ENCODE measurements at places on chromosomes 1 and 21.

- DNase-seq: no peak
These were observed 5.9 kb upstream of the MROH9 start for GRCh38 chr1:170929412-170929834.

GRCh38 chr1:104018922-104019674, 269.4 kb downstream of the AMY1C start:
- no peak for DNase-seq

DNA sequence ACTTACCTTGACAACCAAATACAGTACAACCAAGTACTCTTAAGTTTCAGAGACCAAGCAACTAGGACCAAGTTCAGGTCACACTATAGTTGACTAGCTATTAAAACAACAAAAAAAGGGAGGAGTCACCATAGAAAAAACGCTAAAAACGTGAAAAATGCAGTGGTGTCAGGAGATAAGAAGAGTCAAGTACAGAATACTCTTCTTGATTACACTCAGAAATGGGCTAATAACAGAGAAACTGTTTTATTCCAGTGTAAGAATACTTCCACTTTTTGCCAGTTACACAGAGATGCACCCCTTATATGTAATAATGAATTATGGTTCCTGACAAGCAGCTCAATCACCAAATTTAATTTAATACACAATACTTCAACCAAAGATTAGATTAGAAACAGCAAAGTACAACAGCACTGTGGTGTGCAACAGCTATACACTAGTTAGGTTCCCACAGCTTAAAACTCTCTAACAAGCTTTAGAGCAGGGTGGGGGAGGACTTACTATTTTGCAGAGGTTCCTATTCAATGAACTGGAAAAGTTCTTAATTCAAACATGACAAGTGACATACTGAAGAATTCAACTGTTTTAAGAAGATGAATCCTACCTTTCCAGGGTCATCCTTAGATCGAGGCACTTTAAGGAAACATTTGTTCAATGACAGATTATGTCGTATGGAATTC, 70.4 kb downstream of the FOXJ3 start:
- no peak for DNase-seq

DNA sequence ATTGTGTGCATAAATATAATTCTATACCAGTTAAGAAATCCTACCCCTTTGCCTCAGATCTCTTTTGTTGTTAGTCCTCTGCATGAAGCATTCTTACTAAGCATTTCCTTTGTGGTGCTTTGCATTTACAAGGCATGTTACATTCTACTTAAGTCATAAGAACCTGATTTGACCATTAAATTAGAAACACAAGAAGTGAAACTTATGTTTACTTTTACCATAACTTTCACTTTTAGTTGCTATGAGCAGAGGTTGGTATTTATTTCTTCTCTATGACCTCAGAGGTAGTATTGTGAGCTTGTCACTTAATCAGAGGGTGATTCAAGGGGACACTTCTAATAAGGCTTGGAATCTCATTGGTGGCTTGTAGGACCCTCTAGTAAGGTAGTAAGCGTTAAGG, 9.0 kb downstream of the FAM20B start:
- no peak for DNase-seq

GRCh38 chr1:70503358-70503757, 92.3 kb downstream of the CTH start:
- DNase-seq: no peak

GRCh38 chr1:58855274-58856165, 71.7 kb upstream of the JUN start:
- no peak for DNase-seq

DNA sequence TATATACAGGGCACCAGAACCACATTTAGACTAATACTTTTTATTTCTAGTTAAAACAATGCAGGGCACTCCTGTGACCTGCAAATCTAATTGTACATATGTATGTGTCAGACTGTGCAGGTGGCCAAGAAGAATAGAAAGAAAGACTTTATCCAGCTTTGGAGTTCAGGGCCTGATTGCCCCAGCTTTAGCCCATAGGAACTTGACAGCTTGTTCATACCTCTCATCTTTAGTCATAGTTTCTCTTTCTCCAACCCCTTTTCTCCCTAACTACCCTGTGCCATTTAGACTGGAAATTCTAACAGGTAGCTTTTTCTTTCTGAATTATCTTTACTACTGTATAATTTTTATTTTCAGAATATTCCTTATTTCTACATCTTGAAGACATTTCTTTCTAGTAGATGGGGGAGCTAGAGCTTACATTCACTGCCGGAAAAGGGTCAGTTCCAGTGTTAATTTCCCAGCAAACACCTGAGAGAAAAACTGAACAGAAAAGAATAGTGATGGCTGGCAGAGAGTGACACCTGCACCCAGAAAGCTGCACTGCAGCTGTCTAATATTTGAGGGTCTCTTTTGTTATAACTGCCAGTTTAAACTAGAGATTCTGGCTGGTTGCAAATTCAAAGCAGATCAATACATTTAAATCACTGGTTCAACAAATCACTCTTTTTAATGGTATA, 8.4 kb downstream of the YBX1 start:
- no peak for DNase-seq

DNA sequence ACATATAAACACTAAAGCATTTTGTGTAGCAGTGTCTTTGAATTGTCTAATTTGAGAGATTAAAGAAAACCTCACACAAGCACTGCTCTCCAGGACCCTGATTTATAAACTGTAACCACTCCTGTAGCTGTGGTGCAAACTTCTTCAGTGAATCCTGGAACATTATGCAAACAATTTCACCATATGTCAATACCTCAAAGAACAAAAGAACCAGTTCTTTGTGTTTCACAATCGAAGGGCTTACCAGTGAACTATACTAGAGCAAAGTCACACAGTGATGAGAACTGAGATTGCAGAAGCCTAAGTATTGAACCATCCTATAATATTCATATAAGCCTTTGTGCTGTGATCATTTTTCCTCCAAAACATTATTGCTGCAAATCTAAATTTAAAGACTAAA, 21.5 kb downstream of the DPH5 start:
- no peak for DNase-seq

DNA sequence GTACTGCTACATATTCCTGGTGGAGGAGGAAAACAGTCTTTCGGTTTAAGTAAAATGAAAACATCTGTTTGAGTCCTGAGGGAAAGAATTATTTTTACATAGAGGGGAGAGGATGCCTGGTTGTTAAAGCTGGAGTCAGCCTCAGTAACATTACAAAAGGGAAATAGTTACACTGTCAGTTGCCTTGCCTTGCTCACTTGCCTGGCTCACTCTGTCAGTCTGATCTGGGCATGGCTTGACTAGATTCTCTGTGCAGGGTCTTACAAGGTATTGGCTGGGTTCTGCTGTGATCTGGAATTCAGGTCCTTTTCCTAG, 8.4 kb upstream of the UBE2U start:
- no peak for DNase-seq

DNA sequence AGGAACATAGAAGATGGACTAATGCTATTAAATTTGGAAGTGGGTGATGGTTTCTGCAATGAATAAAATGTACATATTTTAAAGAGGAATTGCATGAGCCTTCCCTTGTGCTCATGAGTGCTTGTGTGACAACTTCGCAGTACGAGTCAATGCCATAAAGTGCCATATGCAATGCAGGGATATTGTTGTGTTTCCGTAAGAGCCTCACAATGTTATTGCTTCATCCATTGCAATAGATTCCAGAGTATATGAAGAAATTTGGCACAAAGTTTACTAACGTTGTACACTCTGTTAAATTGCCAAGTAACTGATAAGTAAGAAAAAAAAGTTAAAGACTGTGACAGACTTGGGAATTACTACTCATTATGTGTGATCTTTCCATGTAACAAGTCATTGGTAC, 22.3 kb downstream of the BTG3 start:
- no peak for DNase-seq

DNA sequence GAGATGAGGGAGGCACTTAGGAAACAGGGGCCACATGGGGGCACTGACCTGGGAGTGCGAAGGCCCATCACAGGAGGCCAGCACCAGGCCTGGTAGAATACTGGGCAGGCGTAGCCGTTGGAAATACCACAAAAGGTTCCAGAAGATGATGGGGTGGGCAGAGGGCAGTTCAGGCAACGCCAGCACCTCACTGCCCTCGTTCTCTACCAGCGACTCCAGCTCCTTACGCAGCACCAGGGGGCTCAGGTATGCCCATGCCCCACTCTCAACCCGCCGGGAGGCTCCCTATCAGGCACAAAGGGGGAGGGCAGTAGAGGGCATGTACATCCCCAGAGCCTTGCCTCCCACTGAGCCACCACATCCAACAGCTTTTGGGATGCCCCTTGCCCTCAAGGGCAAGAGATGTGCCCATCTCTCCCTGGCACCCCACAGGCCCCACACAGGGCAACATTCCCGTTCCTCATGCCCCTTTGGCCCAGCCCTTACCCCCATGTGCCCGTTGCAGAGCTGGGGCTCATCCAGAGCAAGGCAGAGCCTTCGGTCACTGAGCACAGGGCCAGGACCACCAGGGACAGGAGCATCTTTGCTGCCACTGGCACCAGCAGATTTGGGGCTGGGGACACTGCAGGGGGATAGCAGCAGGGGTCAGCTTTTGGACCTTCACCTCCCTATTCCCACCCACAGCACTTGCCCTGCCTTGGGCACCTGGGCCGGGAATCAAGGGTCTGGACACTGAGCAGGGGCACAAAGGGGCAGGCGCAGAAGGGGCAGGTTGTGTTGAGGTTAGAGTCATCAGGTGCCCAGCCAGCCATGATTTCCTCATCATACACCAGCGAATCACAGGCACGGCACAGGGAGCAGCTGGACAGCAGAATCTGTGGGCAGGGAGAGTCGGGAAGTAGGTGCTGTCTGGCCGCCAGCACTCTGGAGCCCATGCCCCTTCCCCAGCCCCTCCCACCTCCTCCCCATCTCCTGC, 9.7 kb upstream of the GATAD2B start:
- DNase-seq: no peak

- DNase-seq: no peak
These were observed 55.9 kb upstream of the RCC1 start for GRCh38 chr1:28449904-28450303.

DNA sequence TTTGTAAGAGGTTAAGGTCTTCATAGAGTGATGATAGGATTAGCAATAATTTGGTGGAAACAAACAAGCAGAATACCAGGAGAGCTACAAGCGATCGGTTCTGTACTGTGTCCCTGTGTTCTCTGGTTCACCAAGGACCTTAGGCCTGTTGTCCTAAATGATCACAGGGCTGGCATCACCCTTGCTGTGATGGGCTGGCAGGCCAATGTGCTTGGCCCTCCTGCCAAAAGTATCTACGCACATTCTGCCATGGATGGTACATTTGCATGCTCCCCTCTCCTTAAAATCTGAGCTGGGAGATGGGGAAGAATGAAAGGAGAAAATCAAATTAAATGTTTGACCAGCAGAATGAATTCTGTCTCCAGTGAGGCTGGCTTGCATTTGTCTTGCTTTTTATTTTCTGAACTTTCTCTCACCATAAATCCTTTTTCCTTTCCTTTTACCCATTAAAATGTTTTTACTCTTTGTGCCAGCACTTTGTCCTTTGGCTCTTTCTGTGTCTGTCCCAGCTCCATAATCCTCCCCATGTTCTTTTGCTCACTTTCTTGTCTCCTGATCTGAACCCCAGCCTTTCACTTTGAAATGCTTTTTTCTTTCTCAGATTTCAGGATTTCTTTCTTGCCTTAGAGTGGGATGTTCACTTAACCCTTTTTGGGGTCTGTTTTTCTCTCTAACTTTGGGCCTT, 51.7 kb downstream of the PBX1 start:
- no peak for DNase-seq

DNA sequence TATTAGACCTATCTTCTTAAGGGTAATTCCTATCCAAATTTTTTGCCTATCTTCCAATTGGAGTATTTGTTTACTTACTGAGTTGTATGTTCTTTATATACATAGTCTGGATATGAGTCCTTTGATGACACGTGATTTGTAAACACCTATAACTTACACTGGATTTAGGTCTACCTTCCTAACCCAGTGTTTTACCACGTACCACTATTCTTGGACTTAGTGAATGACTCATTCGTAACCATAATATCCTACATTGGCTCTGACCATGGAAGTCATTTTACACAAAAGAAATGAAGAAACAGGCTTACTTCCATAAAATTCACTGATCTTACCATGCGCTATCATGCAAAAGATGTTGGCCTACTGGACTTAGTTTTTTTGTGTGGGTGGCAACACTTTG, 23.9 kb upstream of the ZZZ3 start:
- no peak for DNase-seq

- DNase-seq: no peak
These were observed at the start of gene SELENBP1 for GRCh38 chr1:151372058-151372934. SELENBP1 (minus strand) TSS chr1:151372705; CDS start chr1:151372641, 64 bp downstream.

DNA sequence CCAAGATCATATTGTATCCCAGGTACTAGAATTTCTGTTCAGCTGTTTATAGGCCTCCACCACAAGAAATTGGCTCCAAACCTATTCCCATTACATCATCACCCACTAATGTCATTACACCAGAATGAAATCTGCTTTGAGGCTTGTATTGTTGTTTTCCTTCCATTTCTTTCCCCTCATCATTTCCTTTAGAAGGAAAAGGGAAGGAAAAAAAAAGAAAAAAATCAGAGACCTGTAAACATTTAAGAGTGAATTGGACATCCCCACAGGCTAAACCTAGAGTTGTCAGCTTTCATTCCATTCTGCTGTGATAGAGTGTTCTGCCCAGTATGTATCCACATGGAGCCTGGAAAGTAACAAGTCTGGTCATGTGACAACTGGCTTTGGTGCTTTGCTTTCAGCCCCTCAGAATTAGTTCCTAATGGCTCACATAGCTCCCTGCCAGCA, 44.6 kb downstream of the NFYC start:
- DNase-seq: no peak

GRCh38 chr1:240854367-240854766, 242.4 kb upstream of the GREM2 start:
- no peak for DNase-seq

DNA sequence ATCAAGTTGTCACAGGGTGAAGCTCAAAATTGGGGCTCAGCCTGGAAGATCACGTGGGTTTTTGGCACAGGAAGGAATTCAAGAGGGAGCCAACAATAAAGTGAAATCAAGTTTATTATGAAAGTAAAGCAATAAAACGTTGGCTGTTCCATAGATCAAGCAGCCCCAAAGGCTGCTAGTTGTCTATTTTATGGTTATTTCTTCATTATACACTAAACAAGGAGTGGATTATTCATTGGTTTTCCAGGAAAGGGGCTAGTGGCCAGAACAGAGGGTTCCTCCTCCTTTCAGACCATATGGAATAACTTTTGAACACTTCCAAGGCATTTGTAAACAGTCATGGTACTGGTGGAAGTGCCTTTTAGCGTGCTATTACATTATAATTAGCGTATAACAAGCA, 723.5 kb upstream of the ADAMTS5 start:
- no peak for DNase-seq

DNA sequence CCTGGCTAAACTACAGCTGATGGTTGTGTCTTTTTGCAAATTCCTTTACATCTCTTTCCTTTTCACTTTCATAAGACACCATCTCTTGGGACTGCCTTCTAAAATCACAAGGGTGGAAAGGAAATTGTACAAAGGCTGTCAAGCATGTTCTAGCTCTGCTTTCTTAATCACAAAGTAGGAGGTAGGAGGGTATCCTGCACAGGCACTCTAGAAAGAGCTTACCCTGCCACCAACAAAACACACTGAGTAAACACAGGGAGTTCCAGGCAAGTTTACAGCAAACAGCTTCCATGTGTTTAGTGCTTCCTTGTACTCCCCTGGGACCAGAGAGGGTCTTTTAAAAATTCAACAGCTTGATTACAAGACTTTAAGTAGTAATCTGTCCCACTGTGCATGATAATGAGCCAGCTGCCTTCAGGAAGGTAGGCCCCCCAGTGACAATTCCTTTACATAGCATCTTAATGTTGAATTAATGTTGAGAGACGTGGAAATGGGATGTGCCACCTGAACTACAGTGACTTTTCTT, 2.4 kb downstream of the PLPP3 start:
- DNase-seq: no peak

- DNase-seq: no peak
These were observed 20.8 kb downstream of the LRRC8B start for GRCh38 chr1:89545264-89546038.

- DNase-seq: no peak
These were observed 23.3 kb upstream of the PCP4 start for GRCh38 chr21:39843916-39844315.
